Left ventricle myocardium superior (tissue), 1 donor: ENCODE measurements at places on chromosomes 2 and 18. TPM values are rescaled to one million over a fixed set of nuclear protein-coding genes. Genes with fewer than 3 reads are reported as not detected.

Gene TMEM237
- 14.0 TPM for total RNA-seq

Gene ANKRD53
- total RNA-seq = 0.92 TPM

Gene BCL11A
- total RNA-seq = 31.2 TPM

Gene LYPD1
- total RNA-seq = not detected

Gene RAPH1
- 13.8 TPM for total RNA-seq

Gene EFR3B
- total RNA-seq = 4.2 TPM

Gene PARD6G
- 4.0 TPM for total RNA-seq

Gene PLGLB1
- total RNA-seq = 2.7 TPM

Gene NPC1
- total RNA-seq = 13.3 TPM

Gene FTCDNL1
- 2.0 TPM for total RNA-seq

Gene AOX1
- 8.7 TPM for total RNA-seq

Gene SAG
- not detected for total RNA-seq

Gene POTEI
- not detected for total RNA-seq

Gene SCN9A
- 1.3 TPM for total RNA-seq

Gene CROCC2
- total RNA-seq = not detected

Gene GPR17
- 0.25 TPM for total RNA-seq

Gene SPEG
- 111 TPM for total RNA-seq

Gene C1QL2
- not detected for total RNA-seq

Gene CIB4
- not detected for total RNA-seq

Gene STPG4
- not detected for total RNA-seq

Gene OR6B2
- total RNA-seq = not detected

Gene SPATA3
- total RNA-seq = not detected

Gene NPHP1
- total RNA-seq = 4.1 TPM

Gene CHRNG
- total RNA-seq = not detected

Gene UGT1A5
- not detected for total RNA-seq

Gene FBXO36
- 0.55 TPM for total RNA-seq

Gene TTC21B
- 14.7 TPM for total RNA-seq

Gene FSHR
- 0.20 TPM for total RNA-seq

Gene CFAP210
- not detected for total RNA-seq

Gene ACTG2
- total RNA-seq = 0.32 TPM

Gene PROC
- not detected for total RNA-seq
